ENCODE measurements at places on chromosomes 4 and X. TPM values are rescaled to one million over a fixed set of nuclear protein-coding genes. Genes with fewer than 3 reads are reported as not detected.

DNA sequence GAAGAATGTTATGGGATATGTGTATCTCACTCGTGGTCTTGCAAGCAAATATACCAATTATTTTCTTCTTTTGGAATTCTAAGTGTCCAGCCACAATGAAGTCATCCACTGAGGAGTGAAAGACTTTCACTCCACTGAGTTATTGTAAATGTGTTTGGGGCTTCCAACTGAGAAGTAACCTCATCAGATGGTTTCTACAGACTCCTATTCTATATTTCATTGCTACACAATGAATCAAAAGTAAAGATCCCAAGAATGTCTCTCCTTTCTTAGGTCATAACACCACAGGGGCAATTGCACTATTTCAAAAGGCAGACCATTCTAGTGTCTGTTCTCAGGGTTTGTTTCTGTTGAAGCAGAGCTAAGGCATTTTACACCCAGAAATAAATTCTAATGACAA, 12.3 kb upstream of the VCX2 start:
- no peak for DNase-seq

- DNase-seq = no peak
These were observed 67.5 kb downstream of the COQ2 start for GRCh38 chr4:83216959-83217683.

The SHISA3 gene
- not detected for total RNA-seq

The TGIF2LX gene
- not detected for total RNA-seq

GRCh38 chr4:31803526-31804195, 1083.5 kb downstream of the PCDH7 start:
- DNase-seq = no peak

GRCh38 chr4:156825074-156825473, 146.5 kb downstream of the PDGFC start:
- DNase-seq = no peak

DNA sequence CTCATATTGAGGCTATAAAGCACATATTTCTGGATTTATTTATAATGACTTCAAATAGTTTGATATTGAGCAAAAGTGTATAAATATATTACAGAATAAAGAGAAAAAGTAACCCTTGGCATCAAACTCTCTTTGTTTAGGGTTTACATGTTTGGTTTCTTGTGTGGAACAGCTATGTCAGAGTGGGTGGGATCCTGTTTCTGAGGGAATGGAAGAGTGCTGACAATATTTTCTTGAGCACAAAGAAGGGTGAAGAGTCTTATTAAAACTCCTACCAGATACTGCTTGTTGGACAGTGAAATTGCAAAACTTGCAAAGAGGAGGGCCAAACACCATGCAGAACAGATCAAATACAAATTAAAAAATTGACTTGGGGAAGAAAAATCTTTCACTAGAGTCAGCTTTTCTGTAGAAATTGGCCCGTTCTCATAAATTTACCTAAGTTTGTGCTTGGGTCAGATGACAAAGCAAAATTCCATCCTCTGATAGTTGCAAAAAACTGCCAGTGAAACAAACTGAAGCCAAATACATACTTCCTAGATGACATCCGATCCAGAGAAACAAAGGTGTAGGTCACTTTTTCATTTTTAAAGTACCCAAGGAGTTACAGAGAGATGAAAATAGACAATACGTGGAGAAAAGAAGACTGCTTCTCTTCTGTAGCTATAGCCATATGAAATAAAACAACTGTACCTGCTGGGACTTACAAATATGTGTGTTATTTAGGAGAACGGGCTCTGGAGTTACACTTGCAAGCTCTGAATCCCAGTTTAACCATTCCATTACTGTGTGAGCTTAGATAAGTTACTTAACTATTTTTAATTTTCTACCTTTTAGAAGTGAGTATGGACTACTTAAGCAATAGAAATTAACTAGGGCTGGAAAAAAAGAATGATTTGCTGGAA, 133.3 kb downstream of the MAML3 start:
- no peak for DNase-seq

The SPANXN3 gene
- not detected for total RNA-seq

DNA sequence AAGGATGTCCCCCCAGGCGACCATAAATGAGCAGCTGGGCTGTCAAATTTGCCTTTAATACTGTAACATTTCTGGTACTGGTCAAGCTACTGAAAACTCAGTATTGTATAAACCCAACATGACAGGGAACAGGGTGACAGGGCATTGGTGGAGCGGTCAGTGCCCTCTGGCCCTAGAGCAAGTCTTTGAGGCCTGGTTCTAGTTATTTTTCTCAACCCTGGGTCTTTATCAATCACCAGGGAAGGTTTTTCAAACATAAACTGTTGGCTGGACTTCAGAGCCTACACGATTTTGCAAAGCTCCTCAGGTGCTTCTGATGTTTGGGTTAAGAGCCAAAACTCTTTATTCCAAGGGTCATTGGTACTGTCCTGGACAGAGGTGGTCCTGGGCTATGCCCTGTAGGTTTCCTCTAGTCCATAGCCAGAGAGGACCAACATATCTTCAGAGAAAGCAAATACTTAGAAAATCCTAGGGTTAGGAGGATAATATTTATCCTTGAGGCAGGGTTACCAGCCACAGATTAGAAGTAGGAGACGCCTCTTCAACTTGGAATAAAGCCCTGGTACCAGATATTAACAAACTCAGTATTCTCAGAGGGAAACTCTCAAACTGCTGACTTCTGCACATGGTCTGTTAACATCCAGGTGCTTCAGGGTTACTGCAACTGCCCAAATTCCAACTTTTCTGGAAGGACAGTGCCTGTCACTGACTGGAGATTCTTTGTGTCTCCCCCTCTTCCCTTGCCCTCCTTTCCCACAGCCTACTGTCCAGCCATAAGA, 26.7 kb upstream of the ADH7 start:
- DNase-seq = no peak

DNA sequence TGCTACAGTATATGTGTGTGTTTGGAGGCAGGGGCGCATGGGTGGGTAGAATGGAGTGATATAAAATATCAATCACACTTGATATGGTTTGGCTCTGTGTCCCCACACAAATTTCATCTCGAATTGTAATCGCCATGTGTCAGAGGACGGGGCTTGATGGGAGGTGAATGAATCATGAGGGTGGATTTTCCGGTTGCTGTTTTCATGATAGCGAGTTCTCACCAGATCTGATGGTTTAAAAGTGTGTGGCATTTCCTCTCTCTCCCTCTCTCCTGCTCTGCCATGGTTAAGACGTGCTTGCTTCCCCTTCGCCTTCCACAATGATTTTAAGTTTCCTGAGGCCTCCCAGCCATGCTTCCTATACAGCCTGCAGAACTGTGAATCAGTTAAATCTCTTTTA, 14.8 kb downstream of the SOWAHB start:
- no peak for DNase-seq

DNA sequence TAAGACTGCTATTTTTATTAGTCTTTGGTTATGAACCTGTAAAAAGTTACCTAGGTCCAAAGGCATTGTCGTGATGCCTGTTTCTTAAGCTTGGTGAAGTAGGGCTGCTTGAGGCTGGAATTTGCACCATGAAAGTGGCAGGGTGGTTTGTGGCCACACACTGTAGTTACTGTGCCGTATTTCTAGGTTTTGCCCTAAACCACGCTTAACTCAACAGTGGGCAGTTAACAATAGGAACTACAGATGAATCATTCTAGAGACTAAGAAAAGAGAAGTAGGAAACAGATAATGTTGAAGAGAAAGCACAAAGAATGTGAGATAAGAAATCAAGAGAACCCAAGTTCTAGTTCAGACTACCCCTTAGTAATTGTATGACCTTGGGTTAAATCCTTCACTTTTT, 11.5 kb downstream of the ETNPPL start:
- DNase-seq = no peak

- no peak for DNase-seq
These were observed 130.4 kb downstream of the IDS start for GRCh38 chrX:149374751-149375150.

Measured in Calu3 (cell line).